ENCODE measurements at places on chromosomes 3 and 15. TPM values are rescaled to one million over a fixed set of nuclear protein-coding genes. Genes with fewer than 3 reads are reported as not detected.

The STAB1 gene
- not detected for total RNA-seq

The NGRN gene
- 116 TPM for total RNA-seq

The GOLGA8G gene
- not detected for total RNA-seq

DNA sequence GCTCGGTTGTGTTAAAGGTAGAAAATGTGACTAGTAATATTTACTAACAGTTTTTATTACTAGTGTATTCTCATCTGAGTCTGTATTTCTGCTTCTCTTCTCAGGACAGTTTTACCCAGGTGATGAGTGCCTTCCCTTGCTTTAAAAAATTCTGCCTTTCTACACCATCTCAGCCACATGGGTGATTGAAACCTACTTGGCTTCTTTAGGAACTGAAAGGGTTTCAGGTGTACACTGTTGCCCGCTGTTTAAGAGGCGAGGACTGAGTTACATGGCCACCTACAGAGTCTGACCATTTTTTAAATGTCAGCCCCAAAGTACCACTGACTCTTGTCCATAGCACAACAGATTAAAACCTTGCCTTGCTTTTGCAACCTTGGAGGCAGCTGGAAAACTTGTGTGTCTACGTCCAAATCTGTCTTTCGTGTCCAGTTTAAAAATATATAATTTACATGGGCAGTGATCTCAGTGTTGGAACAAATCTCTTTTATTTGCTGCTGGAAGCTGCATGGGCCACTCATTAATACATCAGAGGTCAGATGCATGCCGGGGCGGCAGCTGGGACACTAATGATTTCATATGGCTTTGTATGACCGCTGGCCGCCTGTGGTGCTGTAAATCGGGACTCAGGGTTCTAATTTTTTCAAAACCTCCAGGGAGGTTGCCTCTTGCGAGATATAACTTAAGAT lies 44.6 kb downstream of the TRIM71 start:
- H3K27me3 ChIP-seq, result no peaks in the 10 kb centered on the region
- DNase-seq, result no peak
- H3K36me3 ChIP-seq, result no peaks in the 10 kb centered on the region
- H3K27ac ChIP-seq, result no peak overlapping the region

- H3K27me3 ChIP-seq, result no peaks in the 10 kb centered on the region
- peaks cover 28% of the 10 kb centered on the region for H3K4me1 ChIP-seq
- no peaks in the 10 kb centered on the region for H3K36me3 ChIP-seq
- no peak for DNase-seq
Observed at GRCh38 chr15:57334257-57334656, 42.0 kb upstream of the CGNL1 start.

DNA sequence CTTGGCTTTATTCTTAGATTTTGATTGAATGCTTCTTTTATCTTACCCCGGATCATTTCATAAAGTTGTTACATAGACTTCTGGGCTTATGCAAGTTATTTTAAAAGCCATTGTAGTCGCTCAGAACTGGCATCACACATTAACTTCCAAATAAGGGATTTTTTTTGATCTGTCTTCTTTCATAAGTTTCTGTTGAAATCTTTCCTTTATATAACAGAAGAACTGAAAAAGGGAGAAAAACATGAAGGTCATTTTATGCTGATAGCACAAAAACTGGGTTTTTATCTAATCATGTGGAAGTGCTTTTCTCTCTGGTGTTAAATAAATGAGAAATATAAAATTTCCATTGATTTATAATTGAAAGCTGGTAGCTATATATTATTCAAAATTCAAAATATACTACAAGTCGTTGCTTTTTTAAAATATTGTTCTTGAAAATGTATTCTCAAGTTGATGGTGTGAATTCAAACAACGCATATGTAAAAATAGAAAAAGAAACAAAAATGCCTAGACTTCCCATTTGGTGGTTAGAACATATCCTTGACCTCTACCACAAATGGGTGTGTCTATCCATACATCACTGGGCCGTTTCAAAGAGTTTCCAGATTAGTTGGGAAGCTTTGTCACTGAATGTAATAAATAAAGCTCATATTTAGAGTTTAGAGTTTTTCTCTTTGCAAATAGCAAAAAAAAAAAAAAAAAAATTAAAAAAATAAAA lies 258.3 kb upstream of the ZPLD1 start:
- H3K4me3 ChIP-seq, result no peak overlapping the region
- no peaks in the 10 kb centered on the region for H3K36me3 ChIP-seq
- H3K27me3 ChIP-seq, result no peaks in the 10 kb centered on the region
- no peak for DNase-seq
- no peak overlapping the region for H3K27ac ChIP-seq

DNA sequence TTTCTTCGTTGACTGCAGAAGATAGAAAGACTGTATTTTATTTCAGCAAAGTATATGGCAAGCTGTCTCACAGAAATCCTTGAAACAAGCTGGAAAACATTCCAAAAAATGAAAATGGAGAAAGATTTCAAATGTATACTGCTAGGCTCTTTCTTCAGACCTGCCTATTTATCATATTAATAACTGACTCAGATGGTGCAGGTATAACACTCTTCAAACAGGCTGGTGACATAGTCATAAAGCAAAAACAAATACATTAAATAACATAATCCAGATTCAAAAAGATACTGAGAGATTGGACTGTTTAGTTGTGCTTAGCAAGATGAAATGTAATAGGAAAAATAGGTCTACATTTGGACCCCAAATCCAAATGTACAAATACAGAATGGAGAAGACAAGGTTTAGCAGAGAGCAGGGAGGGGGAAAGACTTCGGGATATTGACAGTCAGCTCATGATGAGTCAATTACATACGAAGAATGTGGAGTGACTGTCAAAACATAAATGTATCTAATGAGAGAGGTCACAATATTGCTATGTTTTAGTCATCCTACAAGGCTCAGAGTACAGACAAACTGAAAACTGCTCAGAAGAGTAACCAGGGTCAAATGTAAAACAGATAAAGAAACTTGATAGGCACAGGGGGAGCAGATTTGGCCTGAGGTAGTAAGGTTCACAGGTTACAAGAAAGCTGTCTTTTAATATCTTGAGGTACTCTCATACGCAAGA lies 88.7 kb downstream of the DMXL2 start:
- no peaks in the 10 kb centered on the region for H3K27me3 ChIP-seq
- H3K36me3 ChIP-seq, result peaks cover 24% of the 10 kb centered on the region
- no peak overlapping the region for H3K4me3 ChIP-seq
- H3K27ac ChIP-seq, result no peak overlapping the region

DNA sequence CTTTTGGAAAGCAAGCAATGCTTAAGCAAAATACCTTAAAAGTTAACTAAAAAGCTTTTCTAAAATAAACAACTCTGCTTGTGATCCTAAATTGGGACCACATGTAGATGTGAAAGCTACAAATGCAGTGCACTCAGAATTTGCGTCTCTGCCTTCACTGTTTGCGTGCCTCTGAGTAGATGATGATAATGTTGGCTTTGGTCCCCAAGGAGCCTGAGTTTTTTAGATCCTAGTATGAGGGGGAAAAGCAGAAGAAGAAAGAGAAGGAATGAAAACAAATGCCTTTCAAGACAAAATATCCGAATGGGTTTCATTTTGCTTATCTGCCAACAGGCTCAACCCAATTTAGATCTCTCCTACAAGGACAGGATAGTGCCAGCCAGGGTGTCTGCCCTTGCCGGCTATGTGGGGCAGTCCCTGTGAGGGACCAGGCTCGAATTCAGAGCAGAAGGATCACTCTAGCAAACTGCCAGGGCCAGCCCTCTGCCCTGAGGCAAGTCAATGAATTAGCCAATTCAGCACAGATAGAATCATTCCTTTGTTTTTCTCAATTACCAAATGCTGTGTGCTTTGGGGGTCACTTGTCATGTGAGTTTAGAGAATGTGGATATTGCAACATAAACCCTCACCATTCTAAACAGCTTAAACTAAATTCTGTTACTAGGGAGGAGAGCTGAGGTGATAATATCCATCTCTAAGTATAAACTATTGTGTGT lies 28.5 kb downstream of the SCG5 start:
- H3K27ac ChIP-seq, result peak overlapping the region; percentile 49
- H3K36me3 ChIP-seq, result no peaks in the 10 kb centered on the region
- peak overlapping the region; percentile 10 for H3K4me3 ChIP-seq
- DNase-seq, result no peak

- H3K27me3 ChIP-seq, result peaks cover 6% of the 10 kb centered on the region
- peak overlapping the region; percentile 5 for H3K27ac ChIP-seq
- H3K4me1 ChIP-seq, result peaks cover 5% of the 10 kb centered on the region
- peaks cover 2% of the 10 kb centered on the region for H3K36me3 ChIP-seq
- H3K4me3 ChIP-seq, result peak overlapping the region; percentile 52
- DNase-seq, result no peak
Observed at GRCh38 chr3:100590114-100590839, 19.1 kb upstream of the ADGRG7 start.

DNA sequence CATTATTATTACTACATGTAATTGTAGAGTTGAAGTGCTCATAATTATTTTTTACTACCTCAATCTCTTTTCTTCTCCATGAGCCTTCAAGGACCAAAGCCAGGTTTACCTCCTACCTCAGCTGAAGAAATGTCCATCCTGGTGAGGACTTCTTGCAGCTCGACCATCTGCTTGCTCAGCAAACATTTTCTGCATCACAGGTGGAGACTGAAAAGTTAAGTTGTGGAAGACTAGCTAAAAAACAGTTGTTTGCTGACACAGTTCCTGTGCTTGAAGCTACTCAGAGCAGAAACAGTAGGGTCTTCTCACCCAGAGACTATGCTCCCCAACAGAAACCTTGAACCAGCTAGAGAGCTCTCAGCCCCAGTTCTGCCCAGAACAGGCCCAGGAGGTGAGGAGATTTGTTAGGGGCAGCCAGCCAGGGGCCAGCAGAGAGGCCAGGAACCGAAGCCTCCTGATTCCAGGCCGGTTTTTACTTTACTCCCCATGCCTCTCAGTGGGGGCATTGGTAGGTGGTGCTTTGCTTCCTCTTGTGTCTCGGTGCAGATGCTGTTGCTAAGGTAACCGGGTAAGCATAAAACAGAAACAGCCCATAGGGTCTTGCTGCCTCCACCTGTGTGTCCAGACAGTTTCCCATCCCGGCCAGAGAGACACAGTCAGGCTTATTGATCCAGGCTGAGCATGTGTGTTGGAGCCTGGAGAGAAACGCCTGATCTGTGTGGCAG lies 54.9 kb downstream of the CCNL1 start:
- no peak overlapping the region for H3K4me3 ChIP-seq
- no peak for DNase-seq
- no peaks in the 10 kb centered on the region for H3K36me3 ChIP-seq
- no peak overlapping the region for H3K27ac ChIP-seq

DNA sequence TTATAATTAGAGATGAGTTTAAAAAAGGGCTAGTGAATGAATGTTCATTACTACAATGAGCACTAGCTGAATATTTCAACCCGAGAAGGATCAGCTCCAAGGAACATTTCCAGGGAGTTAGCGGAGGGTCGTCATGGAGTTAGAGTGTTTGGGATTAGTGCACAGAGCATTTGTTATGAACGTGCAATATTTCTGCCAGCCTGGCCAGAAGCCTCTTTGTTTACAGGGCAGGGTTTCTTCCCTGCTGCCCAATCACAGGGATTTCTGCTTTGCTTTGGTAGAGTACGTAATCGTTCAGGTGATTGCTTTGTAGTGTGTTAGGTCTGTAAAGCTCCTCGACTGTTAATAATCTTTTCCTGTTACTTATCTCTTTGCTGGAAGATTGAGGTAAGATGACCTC lies 5.9 kb downstream of the CGNL1 start:
- DNase-seq, result no peak
- H3K27me3 ChIP-seq, result no peaks in the 10 kb centered on the region
- H3K4me1 ChIP-seq, result peaks cover 17% of the 10 kb centered on the region

DNA sequence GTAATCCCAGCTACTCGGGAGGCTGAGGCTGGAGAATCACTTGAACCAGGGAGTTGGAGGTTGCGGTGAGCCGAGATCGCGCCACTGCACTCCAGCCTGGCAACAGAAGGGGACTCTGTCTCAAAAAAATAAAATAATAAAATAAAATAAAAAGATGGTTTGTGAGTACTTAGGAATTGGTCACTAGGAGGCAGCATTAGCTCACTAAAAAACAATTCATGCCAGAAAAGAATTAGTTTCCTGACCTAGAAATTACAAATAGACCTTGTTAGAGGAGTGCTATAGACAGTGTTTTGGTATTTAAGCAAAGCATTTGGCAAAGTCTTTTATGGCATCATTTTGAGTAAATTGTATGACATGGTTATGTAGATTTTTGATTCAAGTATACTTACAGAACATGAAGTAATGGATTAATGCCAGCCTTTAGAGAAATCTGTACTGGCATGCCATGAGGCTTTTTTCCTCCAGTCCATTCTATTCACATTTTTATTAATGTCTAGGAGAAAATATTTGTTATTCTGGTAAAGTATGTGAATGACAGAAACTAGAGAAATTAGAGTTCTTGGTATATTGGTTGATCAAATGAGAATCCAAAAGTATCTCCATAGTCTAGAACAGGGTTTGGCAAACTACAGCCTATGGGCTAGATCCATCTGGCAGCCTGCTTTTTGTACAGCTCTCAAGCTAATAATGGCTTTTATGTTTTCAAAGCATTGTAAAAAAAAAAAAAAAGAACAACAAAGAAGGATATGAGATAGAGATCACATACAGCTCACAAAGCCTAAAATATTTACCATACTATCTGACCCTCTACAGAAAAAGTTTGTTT lies 81.6 kb downstream of the LRRC49 start:
- H3K36me3 ChIP-seq, result no peaks in the 10 kb centered on the region
- H3K4me3 ChIP-seq, result no peak overlapping the region
- H3K27ac ChIP-seq, result no peak overlapping the region

DNA sequence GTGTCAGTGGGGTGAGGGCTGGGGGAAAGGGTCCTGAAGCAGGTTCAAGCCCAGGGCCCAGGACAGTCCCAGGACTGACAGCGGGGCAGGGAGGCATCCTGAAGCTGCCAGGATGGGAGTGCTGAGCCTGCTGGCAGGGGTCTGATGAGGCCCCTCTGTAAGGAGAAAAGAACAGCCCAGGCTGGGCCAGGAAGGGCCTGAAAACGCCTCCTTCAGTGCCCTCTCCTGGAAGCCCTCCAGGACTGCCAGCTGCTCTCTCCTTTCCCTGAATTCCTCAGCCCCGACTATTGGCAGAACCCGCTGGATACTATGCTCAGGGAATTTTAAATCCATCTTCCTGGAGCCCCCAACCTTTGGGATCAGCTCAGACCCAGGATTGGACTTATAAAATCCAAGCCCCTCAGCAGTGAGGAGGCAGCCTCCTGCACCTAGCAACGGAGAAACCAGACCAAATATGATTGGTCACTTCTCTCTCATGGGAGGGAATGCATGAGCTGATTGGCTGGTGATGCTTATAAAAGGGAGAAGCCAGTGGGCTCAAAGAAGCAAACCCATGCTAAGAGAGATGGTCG lies 203.5 kb upstream of the LINGO1 start:
- H3K4me1 ChIP-seq, result peaks cover 5% of the 10 kb centered on the region
- peaks cover 18% of the 10 kb centered on the region for H3K27me3 ChIP-seq
- H3K36me3 ChIP-seq, result no peaks in the 10 kb centered on the region
- H3K4me3 ChIP-seq, result no peak overlapping the region
- DNase-seq, result peak; percentile 67
- no peak overlapping the region for H3K27ac ChIP-seq

GRCh38 chr3:8492744-8493511 lies 8.7 kb upstream of the LMCD1 start:
- H3K36me3 ChIP-seq, result no peaks in the 10 kb centered on the region
- H3K4me3 ChIP-seq, result no peak overlapping the region
- H3K27ac ChIP-seq, result peak overlapping the region; percentile 53
- H3K4me1 ChIP-seq, result peaks cover 58% of the 10 kb centered on the region
- no peaks in the 10 kb centered on the region for H3K27me3 ChIP-seq

GRCh38 chr3:13022348-13023234 lies 50.6 kb downstream of the IQSEC1 start:
- H3K4me1 ChIP-seq, result peaks cover 79% of the 10 kb centered on the region
- DNase-seq, result peak; percentile 93
- H3K27me3 ChIP-seq, result peaks cover 5% of the 10 kb centered on the region
- H3K36me3 ChIP-seq, result peaks cover 3% of the 10 kb centered on the region

GRCh38 chr3:182005219-182005618 lies 293.5 kb downstream of the SOX2 start:
- H3K27me3 ChIP-seq, result peaks cover 4% of the 10 kb centered on the region
- H3K27ac ChIP-seq, result no peak overlapping the region
- DNase-seq, result no peak
- no peaks in the 10 kb centered on the region for H3K36me3 ChIP-seq
- no peaks in the 10 kb centered on the region for H3K4me1 ChIP-seq
